ENCODE measurements at places on chromosomes 7 and 10. TPM values are rescaled to one million over a fixed set of nuclear protein-coding genes. Genes with fewer than 3 reads are reported as not detected.

DNA sequence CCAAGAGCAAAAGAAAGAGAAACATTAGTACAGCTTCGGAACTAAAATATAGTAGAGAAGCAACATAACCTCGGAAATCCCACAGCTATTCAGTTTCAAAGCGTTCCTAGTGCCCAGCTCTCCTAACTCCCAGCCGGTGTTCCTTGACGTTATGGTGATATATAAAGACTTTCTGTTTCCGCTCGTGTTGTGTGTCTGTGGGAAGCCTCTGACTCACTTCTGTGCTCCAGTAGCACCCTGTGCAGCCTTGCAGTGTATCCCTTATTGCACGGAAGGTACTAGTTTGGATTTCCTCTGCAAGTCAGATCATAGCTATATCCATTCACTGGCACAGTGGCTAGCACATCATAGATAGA lies 535 bp downstream of the ASAH2B start:
- H3K4me3 ChIP-seq: peak overlapping the region; percentile 92
- peaks cover 3% of the 10 kb centered on the region for H3K4me1 ChIP-seq
- H3K36me3 ChIP-seq: no peaks in the 10 kb centered on the region
- H3K27me3 ChIP-seq: no peaks in the 10 kb centered on the region
- peak; percentile 76 for DNase-seq

GRCh38 chr10:25078658-25079431 lies 62.4 kb downstream of the THNSL1 start:
- peaks cover 7% of the 10 kb centered on the region for H3K4me1 ChIP-seq
- H3K4me3 ChIP-seq: no peak overlapping the region
- peak; percentile 16 for DNase-seq
- no peaks in the 10 kb centered on the region for H3K27me3 ChIP-seq

GRCh38 chr7:139105484-139105883 lies 4.0 kb downstream of the ZC3HAV1 start:
- no peak overlapping the region for H3K4me3 ChIP-seq
- peaks cover 4% of the 10 kb centered on the region for H3K4me1 ChIP-seq
- no peaks in the 10 kb centered on the region for H3K36me3 ChIP-seq

- H3K4me3 ChIP-seq: no peak overlapping the region
- H3K27ac ChIP-seq: no peak overlapping the region
- no peaks in the 10 kb centered on the region for H3K4me1 ChIP-seq
- no peaks in the 10 kb centered on the region for H3K27me3 ChIP-seq
These were observed 78.3 kb downstream of the SVOPL start for GRCh38 chr7:138622841-138623240.

DNA sequence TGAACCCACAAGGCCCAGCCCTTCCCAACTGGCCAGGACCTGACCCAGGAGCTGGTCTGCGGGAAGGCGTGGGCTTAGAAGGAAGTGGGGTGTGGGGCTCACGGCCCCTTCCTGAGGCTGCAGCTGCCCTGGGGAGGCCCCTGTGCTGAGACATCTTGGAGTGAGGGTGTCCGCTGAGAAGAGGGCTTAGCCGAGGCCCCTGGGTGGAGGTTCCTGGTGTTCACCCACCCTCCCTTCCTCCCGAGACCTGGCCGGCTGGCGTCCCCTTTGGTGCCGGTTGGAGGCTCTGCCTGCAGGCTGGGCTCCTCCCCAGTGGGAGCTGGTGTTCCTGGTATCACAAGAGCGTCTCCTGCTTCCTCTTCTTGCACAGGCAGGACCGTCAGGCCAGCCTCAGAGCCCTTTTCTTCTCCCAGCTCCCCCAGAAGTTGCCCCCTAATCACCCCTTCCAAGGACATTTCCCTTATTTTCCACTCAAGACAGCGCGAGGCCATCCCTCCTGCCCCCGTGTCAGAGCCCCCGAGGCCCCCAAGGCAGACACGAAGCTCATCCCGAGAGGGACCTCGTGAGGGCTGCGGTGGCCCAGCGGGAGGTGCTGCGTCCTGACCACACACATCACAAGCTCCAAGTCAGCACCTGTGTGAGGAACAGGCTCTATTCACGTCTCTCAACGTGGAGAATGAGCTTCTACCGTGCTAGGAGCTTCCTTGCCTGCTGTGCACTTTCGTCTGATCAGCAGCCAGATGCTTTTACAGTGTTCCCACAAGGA lies 25.1 kb upstream of the FAM20C start:
- no peaks in the 10 kb centered on the region for H3K4me1 ChIP-seq
- DNase-seq: no peak
- peaks cover 11% of the 10 kb centered on the region for H3K27me3 ChIP-seq
- no peaks in the 10 kb centered on the region for H3K36me3 ChIP-seq
- no peak overlapping the region for H3K4me3 ChIP-seq

- no peak overlapping the region for H3K4me3 ChIP-seq
- no peak overlapping the region for H3K27ac ChIP-seq
- no peaks in the 10 kb centered on the region for H3K36me3 ChIP-seq
- no peaks in the 10 kb centered on the region for H3K27me3 ChIP-seq
- no peaks in the 10 kb centered on the region for H3K4me1 ChIP-seq
These were observed 297.8 kb downstream of the AUTS2 start for GRCh38 chr7:69896121-69896520.

DNA sequence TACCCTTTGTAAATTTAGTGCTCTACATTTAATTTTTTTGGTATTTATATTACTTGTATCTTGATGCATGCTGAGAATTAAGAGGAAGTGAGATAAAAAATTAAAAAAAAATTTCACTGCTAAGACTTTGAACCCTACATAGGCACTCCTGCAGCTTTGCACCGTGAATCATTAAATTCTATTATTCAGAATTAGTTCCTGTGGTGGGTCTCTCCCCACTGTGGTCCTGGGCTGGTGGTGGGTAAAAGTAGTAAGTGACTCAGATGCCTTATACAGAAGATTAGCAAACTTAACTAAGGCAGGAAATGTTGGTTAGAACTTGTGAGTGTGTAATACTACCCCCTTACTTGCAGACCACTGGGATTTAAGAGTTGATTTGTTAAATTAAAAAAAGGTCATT lies 72.6 kb downstream of the AP3M1 start:
- DNase-seq: peak; percentile 93
- H3K36me3 ChIP-seq: peaks cover 53% of the 10 kb centered on the region
- peaks cover 53% of the 10 kb centered on the region for H3K4me1 ChIP-seq
- no peaks in the 10 kb centered on the region for H3K27me3 ChIP-seq

DNA sequence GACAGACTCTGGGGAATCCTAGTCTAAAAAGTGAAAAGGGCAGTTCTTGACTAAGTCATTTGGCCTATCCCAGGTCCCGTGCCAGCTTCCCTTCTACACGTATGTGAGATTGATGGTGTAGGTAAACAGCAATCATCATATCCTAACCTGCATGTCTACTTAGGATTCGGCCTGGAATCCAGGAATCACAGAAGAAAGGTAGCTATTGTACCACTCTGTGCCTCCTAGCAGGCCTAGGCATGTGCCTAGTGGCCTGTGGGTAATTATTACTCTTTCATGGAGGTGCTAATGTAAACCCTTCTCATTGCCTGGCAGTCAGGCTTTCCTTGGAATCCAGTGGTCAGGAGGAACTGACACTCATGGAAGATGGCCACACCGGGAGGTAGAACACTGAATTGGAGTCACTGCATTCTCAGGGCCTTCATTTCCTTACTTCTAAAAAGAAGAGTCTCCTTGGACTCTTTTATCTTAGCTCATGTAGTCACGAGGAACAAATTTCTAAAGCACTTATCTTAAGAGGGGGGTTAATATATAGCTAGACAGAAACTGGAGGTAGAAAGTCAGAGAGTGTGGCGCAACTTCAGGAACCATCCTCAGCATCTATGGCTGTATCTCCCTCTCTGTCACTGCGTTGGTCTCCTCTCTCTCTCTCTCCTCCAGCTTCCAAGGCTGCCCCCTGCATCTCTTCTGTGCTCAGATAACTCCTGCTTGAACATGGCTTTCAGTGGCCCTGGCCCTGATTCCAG lies 122.5 kb downstream of the C1GALT1 start:
- no peaks in the 10 kb centered on the region for H3K36me3 ChIP-seq
- H3K27ac ChIP-seq: no peak overlapping the region
- no peaks in the 10 kb centered on the region for H3K4me1 ChIP-seq
- no peak overlapping the region for H3K4me3 ChIP-seq

DNA sequence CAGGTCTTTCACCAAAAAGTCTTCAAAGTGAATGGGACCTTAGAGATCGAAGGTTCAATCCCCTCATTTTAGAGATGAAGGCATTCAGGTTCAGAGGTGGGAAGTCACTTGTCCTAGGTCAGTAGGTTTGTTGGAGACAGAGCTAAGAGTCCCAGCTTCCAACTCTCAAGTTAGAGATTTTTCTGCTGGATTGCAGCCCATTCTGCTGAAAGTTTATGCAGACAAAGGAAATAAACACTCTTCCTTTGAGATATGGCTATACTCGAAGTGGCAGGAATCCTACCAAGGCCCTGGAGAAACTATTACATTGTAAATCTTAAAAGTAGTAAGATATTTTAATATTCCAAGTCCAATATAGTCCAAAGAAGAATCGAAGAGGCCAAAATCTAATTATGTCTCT lies 64.4 kb downstream of the LYZL1 start:
- H3K27ac ChIP-seq: no peak overlapping the region
- DNase-seq: no peak
- no peaks in the 10 kb centered on the region for H3K27me3 ChIP-seq
- H3K36me3 ChIP-seq: no peaks in the 10 kb centered on the region
- H3K4me3 ChIP-seq: no peak overlapping the region

DNA sequence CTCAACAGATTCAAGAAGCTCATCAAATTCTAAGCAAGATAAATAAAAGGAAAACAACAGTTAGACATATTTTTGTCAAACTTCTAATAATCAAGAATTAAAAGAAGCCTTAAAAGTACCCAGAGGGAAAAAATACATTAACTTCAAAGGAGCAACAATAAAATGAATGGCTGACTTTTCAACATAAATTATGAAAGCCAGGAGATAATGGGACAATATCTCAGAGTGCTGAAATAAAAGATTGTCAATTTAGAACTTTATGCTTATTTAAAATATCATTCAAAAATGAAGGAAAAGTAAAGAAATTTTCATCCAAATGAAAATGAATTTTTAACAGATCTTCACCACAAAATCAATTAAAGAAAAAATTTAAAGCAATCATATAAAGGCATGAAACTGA lies 108.5 kb upstream of the IL6 start:
- no peaks in the 10 kb centered on the region for H3K4me1 ChIP-seq
- H3K4me3 ChIP-seq: no peak overlapping the region

DNA sequence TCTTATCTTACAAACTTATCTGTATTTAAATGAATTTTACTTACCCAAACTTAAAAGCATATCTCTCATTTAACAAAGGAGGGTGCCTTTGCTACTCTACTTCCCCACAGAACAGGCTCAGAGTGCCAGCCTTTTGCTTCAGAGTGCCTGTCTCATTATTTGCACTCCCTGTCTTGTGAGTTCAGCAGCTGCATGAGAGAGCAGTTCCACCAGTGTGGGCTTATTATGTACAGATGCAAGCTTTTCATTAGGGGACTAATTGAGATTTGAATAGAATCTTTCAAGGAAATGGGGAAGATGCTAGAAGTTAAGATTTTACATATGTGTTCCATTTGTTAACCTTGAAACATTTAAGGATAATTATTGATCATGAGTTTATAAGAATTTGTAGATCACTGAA lies 310.2 kb upstream of the LRRN3 start:
- H3K4me1 ChIP-seq: no peaks in the 10 kb centered on the region
- H3K4me3 ChIP-seq: no peak overlapping the region
- no peak overlapping the region for H3K27ac ChIP-seq
- no peaks in the 10 kb centered on the region for H3K27me3 ChIP-seq
- H3K36me3 ChIP-seq: no peaks in the 10 kb centered on the region

DNA sequence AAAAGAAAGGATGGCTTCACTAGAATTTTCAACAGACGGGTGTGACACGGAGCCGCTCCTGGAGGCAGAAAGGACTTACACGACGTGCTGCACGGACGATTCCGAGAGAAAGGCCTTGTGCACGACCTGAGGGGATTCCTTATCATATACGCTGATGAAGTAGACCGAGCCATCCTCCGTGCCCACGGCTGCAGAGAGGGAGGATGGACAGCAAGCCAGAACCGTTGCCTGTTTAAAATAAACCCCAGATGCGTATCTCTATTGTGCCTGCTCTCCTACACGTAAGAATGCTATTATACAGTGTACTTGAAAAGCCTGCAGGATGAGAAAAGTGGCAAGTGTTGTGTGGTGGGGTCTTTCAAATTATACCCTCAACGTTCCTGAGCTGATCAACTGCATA lies 38.4 kb downstream of the CFAP43 start:
- H3K27ac ChIP-seq: no peak overlapping the region
- H3K36me3 ChIP-seq: no peaks in the 10 kb centered on the region
- DNase-seq: no peak
- no peaks in the 10 kb centered on the region for H3K4me1 ChIP-seq

- H3K36me3 ChIP-seq: no peaks in the 10 kb centered on the region
- H3K27ac ChIP-seq: no peak overlapping the region
These were observed 53.8 kb downstream of the HGF start for GRCh38 chr7:81715984-81716588.

- H3K4me3 ChIP-seq: no peak overlapping the region
- H3K27ac ChIP-seq: no peak overlapping the region
- no peaks in the 10 kb centered on the region for H3K36me3 ChIP-seq
- DNase-seq: peak; percentile 42
- peaks cover 13% of the 10 kb centered on the region for H3K27me3 ChIP-seq
These were observed 41.9 kb upstream of the SYPL1 start for GRCh38 chr7:106153891-106154449.

GRCh38 chr7:115153769-115154477 lies 232.0 kb downstream of the MDFIC start:
- no peak overlapping the region for H3K27ac ChIP-seq
- no peaks in the 10 kb centered on the region for H3K4me1 ChIP-seq
- no peak overlapping the region for H3K4me3 ChIP-seq
- no peaks in the 10 kb centered on the region for H3K27me3 ChIP-seq

DNA sequence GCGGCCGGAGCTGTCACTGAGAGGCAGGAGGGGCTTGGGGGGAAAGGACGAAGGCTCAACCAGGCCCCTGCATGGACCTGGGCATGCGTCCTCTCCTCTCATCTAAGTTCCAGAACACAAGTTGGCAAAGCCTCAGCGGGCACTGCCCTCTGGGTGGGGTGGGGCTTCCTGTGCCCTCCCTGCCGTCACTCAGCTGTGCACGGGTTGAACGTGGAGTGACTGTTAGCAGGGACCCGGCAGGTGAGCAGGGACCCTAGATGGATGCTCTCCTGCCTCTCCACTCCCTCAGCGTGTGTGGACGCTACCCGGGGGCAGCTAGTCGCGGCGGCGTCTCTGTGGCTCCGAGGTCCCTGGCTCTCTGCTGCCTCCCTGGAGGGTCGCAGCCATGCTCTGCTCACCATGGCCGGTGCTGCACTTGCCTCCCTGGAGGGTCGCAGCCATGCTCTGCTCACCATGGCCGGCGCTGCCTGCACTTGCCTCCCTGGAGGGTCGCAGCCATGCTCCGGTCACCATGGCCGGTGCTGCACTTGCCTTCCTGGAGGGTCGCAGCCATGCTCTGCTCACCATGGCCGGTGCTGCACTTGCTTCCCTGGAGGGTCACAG lies 36.4 kb upstream of the TTYH3 start:
- no peaks in the 10 kb centered on the region for H3K4me1 ChIP-seq
- no peak overlapping the region for H3K27ac ChIP-seq
- no peak overlapping the region for H3K4me3 ChIP-seq
- DNase-seq: no peak
- peaks cover 9% of the 10 kb centered on the region for H3K36me3 ChIP-seq
- no peaks in the 10 kb centered on the region for H3K27me3 ChIP-seq

Gene GRM3
- total RNA-seq: not detected

Gene C10orf105
- total RNA-seq: not detected

Gene SPDYE9
- not detected for total RNA-seq

Gene FBH1
- 73.3 TPM for total RNA-seq

Gene ST8SIA6
- total RNA-seq: not detected

Gene PON3
- total RNA-seq: not detected

Gene CDC14C
- total RNA-seq: 0.17 TPM

Gene C10orf143
- total RNA-seq: 0.73 TPM

Gene SLC35G1
- 3.5 TPM for total RNA-seq

Gene HABP2
- total RNA-seq: not detected

Gene NET1
- 43.5 TPM for total RNA-seq

Gene C10orf71
- total RNA-seq: not detected

Gene TCF7L2
- total RNA-seq: 52.4 TPM
